ENCODE measurements at places on chromosomes 3 and 15.

- peak; percentile 94 for DNase-seq
Measured at GRCh38 chr3:5187920-5188418, 462 bp downstream of the EDEM1 start.

DNA sequence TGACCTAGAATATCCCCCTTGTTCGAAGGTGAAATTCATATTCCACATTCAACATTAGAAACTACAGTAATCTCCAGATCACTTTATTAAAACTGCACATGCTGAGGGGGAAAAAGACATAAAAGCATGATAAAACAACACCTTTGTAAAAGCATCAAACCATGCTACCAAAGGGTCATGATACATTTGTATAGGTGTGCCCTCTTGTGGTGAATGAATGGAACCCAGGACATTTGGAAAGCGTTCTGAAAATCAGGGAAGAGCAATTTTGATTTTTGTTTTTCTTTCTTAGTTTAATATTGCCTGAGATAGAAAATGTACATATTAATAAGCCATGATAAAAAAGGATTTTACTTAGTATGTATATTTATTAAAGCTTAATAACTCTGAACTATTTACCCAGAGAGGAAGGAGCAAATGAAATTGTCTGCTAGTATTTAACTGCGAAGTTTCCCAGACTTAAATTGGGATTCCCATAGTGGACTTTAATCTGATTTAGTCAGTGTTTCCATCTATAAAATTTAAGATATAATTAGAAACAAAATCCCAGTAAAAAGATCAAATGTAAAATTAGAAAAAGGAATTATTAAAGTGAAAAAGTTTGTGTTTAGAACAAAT is 105.8 kb upstream of the ARL6 start:
- no peak for DNase-seq

DNA sequence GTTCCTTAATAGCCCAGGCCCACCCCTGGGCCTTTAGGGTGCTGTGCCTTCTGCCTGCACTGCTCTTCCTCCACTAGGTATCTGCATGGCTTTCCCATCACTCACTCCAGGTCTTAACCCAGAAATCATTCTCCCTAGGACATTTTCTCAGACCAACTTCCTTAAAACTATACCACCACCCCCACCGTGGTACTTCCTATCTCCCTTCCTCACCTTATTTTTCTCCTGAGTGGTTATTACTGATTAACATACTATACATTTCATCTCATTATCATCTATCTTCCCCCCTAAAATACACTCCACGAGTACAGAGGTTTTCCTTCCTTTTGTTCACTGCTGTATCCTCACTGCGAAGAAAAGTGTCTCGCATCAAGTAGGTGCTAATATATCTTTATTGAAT is 115.2 kb downstream of the ANO10 start:
- DNase-seq: no peak

DNA sequence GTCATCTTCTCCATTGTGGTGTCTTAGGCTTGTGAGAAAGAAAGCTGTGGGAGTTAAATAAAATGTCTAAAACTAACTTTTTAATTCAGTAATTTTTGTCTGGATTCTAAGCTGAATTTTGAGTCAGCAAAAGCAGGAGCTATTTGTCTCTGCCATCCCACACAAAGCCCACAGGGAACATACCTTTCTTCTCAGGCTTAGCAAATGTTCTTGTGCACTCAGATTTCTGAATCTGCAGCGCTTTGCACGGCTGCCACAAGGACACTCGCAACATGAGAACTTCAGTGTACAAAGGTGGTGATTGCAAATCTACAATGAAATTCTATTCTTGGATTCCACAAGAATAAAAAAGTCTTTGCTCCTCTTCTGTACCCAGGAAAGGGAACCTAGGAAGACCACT is 88.2 kb upstream of the RNF7 start:
- no peak for DNase-seq

DNA sequence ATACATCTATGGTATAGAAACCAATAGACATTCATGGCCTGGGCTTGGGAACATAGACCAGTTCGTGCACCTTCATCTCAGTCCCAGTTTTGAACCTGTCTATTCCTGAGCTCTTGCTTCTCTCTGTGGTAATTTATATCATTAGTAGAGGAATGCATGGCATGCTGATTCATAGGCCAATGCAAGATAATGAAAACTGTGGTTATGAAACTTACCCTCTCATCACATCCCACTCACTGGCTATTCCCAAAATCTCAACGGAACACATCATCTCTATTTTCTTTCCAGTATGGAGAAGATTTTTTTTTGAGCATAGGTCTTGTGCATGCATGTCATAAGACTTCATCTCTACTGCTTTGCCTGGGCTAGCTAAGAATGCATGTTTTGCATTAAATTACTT is 18.7 kb upstream of the P2RY12 start:
- DNase-seq: no peak

DNA sequence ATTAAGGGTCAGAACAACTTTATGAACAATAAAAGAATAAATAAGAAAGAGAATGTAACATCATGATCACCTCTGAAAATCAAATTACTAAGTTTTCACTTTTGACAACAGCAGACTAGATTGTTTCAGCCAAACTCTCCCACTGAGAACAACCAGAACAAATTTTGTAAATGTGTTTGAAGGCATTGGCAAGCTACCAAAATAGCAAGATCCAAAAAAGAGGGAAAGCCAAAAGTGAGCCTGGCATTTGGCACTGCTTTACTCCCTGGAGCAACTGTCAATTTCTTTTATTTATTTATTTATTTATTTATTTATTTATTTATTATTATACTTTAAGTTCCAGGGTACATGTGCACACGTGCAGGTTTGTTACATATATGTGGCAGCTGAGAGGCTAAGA is 67.2 kb downstream of the CFAP44 start:
- DNase-seq: no peak

DNA sequence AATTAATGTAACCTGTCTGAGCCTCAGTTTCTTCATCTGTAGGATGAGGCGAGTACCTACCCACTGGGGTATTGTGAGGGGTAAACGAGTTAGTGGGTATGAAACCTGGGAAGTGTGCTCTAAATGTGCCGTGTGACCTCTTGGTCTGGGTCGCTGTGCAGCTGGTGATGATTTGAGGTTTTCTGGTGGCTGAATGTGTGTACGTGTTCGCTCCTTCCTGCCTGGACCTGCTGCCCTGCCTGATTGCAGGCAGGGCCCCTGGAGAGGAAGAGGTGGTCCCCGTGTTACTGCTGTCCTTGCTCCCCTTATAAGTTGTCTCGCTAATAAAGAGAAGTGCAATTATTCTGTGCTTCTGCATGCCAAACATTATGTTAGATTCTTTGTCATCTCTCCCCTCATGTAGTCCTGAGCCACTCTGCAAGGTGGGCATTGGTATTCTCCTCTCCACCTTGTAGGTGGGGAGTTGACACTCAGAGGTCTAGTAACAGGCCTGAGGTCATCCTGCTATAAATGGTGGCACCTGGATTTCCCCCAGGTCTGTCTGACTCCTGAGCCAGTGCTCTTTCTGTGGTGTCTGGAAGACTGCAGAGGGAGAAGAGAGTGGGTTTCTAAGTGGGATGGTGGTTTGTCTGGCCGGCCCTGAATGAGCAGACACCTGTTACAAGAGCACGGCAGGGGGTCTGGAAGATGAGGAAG is 15.7 kb downstream of the PDIA5 start:
- no peak for DNase-seq

- no peak for DNase-seq
Measured at GRCh38 chr3:23873941-23874340, 42.8 kb downstream of the NKIRAS1 start.

All from spleen (tissue), 13 donors.